MG63 (cell line): ENCODE measurements at places on chromosomes 2 and 18.

GRCh38 chr18:28541276-28541930 is 364.5 kb upstream of the CDH2 start:
- DNase-seq = no peak

GRCh38 chr2:189660803-189661147 is 484 bp upstream of the ASNSD1 start:
- DNase-seq = no peak

DNA sequence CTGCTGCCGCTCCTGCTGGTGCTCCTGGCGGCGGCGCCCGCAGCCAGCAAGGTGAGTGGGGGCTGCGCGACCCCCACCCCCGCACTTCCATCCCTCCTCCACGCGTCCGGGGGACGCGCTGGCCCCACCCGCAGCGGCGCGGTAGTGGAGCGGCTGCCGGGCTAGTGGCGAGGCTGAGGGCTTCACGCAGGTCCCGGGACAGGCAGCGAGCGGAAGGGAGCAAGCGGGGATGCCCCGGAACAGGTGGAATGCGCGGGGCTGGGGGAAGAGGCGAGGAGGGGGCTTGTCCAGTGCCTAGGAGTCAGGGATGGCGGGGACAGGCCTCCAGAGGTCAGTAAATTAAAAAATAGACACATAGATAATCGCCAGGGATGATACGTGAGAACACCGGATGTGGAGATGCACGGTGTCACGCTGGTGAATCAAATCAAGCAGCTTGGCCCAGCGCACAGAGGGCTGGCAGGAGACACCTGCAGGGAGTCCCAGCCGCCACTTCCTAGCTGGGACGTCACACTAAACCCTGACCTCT is 403 bp downstream of the COL4A3 start:
- DNase-seq = no peak

DNA sequence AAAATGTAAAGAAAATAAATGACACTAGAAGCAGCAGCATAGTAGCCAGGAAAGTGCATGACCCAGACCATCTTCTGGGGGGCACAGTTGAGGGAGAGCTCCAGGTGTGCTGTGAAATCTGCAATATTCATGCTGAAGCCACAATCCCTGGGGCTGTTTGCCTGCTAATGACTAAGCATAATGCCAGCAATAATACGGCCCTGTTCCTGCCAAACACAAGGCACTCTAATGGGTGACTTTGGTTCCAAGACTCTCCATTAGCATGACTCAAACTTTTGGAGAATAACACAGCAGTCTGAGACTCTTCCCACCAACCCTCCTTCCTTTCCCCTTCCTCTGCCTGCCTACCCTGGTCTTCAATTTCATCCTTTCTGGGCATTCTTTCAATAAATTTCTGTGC is 77.9 kb upstream of the DOCK10 start:
- peak; percentile 78 for DNase-seq

- DNase-seq = no peak
Measured at GRCh38 chr2:159131267-159131913, 155.1 kb downstream of the WDSUB1 start.

DNA sequence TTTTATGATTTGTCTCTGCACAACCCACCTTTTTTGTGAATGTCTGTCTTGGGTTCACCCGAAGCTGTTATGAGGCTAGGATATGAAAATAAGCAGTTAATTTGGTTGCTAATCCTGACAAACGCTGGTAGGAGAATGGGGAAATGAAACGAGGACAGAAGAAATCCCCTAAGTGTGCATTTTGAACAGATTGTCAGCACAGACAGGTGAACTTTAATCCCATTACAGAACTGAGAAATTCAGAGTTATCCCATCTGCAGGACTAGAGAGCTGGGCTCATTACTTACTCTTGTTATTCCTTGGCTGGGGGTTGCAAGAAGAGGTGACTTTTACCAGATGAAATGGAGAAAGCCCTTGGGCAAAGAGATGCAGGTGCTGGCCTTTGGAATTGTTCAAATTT is 123.3 kb upstream of the NYAP2 start:
- no peak for DNase-seq
